ENCODE measurements at places on chromosomes 1 and 21.

DNA sequence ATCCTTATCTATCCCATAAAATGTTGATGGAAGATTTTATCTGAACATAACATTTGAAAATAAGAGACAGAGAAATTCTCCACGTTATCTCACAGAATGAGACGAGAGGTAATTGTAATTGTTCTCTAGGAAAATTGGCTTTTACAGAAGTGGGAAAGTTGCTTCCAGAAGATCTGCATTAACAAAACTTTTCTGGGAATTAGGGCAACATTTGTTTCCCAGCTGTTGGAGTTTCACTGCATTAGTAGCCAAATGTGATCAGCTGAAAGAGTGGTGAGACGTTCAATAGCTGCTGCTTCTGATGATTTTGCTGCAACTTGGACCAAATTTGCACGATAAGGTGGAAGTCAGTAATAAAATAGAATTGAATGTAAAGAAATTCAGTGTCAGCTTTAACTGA, 7.6 kb downstream of the CHODL start:
- DNase-seq = no peak

DNA sequence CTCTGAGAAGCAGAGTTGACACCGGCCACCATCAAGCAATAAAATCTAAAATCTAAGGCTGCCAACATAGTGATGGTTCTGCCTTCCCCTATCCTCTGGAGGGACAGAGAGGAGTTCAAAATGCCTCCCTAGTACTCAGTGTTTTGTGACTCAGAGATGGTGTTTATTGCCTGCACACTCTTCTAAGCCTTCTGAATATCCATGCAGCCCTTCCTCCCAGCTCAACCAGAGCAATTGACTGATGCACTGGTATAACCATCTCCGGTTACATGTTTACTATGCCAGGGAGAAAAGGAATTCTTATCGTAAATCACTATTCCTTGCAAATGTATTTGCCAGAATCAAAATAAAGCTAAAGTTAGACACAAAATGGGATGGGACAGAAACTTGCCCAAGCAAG, 132.9 kb upstream of the RAB4A start:
- DNase-seq = no peak

GRCh38 chr1:72284084-72284347, 1.7 kb upstream of the NEGR1 start:
- DNase-seq = no peak

DNA sequence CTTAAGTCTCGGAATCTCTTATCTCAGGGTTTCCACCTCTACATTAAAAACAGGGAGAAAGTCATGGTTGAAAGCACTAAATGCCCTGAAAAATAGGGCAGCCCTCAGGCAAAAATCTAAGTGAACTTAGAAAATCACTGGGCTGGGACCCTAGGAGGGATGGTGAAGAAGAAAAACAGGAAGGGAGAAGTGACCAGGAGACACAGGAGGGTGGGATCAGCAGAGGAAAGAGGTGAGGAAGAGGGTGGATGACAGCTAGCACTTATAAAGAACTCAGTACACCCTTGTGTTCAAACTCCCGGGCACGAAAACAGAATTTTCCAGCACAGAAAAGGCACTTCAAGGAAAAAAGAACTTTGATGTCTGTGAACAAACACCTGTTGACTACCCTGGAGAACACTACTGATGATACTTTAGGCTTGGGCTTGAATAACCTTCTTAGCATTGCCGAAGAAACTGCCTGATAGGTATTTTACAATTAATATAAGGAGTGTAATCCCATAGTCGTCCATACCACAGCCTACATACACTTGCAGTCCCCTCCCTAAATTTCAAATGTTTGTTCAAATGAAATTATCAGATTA, 2.0 kb downstream of the CHML start:
- DNase-seq = no peak

DNA sequence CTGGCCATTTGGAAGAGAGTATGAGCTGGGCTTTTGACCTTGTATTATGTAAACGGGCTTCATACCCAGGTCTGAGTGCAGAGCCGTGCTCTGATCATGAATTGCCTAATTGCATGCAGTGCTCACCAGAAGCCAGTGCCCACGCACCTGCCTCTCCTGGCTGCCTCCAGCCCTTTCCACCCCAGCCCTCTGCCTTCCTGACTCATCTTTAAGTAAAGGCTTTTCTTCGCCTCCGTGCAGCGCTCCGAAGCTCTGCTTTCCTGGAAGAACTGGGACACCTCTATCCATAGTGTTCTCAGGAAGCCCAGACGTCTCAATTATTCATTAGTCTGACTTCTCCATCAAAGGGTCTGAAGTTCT, 413.7 kb downstream of the PTPRU start:
- DNase-seq = no peak

- no peak for DNase-seq
These were observed 10.1 kb downstream of the GPATCH2 start for GRCh38 chr1:217620814-217621213.

Measured in CD8-positive, alpha-beta T cell (primary cell).